ENCODE measurements at places on chromosomes 12 and 14.

GRCh38 chr14:61229475-61229888, 51.7 kb downstream of the TMEM30B start:
- no peak for DNase-seq

GRCh38 chr14:87678624-87679023, 314.4 kb downstream of the GALC start:
- DNase-seq: no peak

DNA sequence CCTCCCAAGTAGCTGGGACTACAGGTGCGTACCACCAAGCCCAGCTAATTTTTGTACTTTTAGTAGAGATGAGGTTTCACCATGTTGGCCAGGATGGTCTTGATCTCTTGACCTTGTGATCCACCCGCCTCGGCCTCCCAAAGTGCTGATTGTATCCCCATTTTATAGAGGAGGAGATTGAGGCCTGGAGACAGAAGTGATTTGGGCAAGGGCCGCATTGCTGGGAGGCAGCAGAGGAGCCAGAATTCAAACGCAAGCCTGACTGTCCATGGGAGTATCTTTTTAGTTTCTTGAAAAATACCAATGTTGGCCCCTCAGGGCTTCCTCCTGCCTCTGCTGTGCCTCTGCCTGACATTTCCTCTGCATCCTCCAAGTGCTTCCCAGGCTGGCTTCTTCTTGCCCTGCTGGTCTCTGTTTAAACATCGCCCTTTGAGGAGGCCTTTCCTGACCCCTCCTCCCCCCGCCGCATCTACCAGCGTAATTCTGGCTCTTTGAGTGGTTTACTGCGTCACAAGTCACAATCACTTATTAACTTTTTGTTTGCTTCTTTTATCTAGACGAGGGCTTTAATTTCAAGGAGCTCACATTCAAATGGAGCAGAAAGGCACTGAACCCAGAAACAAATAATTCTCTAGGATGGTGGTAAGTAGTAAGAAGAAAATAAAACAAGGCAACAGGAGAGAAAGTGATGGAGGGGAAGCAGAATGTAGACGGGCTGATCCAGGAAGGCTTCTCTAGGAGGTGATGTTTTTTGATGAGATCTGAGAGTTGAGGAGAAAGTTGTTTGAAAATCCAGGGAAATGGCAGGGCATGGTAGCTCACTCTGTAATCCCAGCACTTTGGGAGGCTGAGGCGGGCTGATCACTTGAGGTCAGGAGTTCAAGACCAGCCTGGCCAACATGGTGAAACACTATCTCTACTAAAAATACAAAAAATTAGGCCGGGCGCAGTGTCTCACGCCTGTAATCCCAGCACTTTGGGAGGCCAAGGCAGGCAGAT, 91.0 kb upstream of the MED13L start:
- no peak for DNase-seq

- DNase-seq: no peak
These were observed 11.1 kb upstream of the TMTC1 start for GRCh38 chr12:29794862-29795261.

DNA sequence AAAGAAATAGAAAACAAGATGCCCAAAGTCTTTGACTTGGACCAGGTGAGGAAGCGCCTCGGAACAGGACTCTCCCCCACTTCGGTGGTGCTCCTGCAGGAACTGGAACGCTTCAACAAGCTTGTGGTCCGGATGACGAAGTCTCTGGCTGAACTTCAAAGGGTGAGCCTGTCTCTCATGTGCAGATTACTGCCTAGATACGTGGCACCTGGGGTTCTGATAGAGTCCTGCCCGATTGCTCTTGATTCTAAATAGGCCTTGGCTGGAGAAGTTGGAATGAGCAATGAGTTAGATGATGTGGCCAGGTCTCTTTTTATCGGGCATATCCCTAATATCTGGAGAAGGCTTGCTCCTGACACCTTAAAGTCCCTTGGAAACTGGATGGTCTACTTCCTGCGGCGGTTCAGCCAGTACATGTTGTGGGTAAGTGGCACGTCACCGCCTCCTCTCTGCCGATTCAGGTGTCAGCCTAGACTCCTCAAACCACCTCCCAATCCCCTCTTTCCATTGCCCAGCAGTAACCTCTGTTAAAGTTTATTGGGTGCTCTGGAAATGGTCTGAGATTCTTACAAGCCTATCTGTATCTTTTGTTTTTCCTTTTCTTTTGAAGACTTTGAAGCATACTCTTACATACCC, 40.8 kb downstream of the CCDC92 start:
- no peak for DNase-seq

DNA sequence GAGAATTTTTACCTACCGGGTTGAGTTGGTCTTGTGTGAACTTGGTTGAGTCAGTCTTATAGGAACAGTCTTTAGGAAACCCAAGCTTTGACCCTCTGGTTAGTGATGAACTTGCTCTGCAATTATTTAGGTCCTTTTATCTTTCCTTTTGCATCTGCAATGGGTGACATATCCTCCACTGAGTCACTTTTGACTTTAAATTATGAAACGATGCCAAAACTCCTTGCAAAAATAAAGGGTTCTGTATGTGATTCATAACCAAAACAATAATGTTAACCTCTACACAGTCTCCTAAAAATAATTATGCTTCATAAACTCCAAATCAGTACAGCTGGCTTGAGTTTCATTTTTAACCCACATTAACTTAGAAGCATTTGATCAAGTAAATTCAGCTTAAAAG, 979.4 kb downstream of the GALC start:
- DNase-seq: peak; percentile 60

GRCh38 chr12:9856151-9856550, 13.0 kb downstream of the CLEC2B start:
- DNase-seq: no peak

DNA sequence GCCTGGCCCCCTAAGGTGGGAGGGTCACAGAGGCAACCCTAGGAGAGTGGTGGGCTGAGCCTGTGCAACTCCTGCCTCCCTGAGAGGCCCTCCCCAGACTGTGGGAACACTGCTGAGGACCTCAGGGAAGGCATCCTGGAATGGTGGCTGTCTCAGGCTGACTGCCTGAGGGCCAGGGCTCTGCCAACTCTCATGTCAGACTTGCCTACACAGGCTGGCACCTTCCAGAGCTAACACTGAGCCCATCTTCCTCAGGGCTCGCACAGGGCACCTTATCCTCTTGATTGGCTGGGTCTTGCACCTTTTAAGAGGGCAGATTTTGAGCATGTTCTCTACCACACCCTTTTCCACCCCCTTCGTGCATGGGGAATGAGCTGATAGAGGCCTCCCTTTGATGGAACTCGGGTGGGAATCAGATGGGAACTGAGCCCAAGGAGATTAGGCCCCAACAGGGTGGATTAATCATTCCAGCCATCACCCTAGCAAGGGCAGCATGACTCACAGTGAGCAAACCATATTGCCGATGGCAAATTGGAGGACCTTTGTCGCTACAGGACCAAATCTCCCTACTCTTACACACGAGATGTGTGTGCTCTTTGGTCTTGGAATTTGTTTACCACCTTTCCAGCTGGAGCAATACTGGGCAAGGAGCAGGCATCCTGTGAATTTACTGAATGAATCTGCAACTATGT, 702.8 kb downstream of the VRK1 start:
- no peak for DNase-seq

DNA sequence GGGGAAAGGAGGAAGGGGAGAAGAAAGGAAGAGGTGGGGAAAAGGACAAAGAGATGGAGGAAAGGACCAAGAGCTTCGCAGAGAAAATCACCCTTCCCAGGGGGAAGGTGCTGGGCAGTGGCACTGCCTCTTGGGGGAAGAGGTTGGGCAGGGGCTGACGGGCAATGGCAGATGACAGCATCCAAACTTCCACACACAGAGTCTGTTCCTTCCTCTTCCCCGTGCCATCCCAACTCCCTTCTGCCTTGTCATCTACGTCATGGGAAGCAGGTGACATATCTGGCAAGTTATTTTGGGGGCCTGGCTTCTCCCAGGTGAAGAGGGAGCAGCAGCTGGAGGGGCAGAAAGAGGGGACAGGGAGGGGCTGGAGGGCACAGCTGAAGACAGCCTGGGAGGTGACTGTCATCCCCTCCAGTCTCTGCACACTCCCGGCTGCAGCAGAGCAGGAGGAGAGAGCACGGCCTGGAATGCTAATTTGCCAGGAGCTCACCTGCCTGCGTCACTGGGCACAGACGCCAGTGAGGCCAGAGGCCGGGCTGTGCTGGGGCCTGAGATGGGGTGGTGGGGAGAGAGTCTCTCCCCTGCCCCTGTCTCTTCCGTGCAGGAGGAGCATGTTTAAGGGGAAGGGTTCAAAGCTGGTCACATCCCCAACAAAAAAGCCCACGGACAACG, 43.9 kb upstream of the IQSEC3 start:
- DNase-seq: no peak

DNA sequence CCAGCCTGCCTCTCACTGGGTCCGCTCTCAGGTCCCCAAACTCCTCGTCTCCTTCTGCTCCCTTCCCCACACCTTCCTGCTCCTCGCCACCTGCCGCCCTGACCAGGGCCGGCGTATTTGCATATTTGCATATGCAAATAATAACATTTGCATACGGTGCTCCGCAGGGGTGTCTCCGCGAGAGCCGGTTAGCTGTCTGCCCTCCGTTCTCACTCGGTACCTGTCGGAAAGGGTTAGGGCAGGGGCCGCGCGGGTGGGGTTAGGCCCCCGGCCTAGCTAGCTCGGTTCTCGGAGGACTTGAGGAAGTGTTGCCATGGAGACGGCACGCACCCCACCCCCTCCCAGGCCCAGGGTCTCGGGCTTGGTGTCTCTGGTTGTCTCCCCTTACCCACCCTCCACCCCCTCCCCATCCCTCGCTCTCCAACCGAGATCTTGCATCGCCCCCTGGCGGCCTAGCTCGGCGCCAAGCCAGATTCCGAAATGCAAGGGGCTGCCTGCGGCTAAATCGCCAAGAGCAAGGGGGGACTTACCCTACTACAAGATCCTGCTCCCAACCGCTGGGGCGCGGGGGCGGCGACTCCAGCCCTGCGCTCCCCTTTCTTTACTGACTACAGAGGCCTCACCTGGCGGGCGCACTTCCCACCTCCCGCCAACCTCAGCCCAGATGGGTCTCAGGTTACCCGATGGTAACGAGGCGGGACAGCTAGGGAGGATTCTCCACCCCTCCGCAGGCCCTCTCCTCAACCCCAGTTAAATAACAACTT, 8.1 kb downstream of the STAC3 start:
- DNase-seq: no peak

- DNase-seq: no peak
These were observed 32.0 kb downstream of the NRXN3 start for GRCh38 chr14:78202163-78202562.

GRCh38 chr14:74510959-74511409, 17.4 kb downstream of the ISCA2 start:
- no peak for DNase-seq

- DNase-seq: no peak
These were observed 4.9 kb downstream of the PHLDA1 start for GRCh38 chr12:76026643-76027063.

- DNase-seq: no peak
These were observed 76.2 kb downstream of the ETV6 start for GRCh38 chr12:11725686-11726085.

DNA sequence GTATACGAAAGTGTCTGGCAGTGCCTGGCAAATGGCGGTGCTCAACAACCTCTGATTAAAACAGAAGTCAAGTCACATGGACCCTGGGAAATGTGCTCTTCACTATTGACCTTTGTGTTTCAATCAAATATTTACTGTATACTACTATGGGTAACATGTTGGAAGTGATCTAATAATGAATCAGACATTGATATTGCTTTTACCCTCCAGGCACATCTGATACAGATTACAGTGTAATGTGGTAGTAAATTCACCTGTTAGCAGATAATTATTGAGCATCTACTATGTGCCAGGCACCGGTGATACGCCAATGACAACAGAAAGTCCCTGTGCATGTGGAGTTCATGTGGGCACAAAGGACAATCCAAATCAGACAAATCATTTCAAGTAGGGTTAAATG, 63.1 kb downstream of the STON2 start:
- no peak for DNase-seq

- no peak for DNase-seq
These were observed 304.2 kb downstream of the AKAP6 start for GRCh38 chr14:32633224-32633859.

- no peak for DNase-seq
These were observed 20.3 kb downstream of the RHOF start for GRCh38 chr12:121773011-121773777.

DNA sequence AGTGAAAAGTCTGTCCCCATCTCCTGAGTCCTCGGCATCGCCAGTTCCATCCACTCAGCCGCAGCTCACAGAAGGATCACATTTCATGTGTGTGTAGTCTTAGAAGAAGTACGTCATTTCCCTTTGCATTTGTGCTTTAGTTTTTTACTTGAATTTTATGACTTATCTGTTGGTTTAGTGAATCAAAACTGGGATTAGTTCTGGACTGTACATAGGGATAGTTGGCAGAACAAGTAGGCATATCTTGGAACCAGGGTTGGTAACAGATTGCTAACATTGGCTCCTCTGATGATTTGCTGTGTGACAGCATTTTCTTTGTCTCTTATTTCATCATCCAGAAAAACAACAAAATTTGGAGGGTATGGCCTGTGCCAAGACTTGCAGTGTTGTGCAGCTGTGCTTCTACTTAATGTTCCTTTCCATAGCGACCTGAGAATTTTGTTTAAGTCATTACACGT, 69.6 kb upstream of the AEBP2 start:
- DNase-seq: peak; percentile 14

DNA sequence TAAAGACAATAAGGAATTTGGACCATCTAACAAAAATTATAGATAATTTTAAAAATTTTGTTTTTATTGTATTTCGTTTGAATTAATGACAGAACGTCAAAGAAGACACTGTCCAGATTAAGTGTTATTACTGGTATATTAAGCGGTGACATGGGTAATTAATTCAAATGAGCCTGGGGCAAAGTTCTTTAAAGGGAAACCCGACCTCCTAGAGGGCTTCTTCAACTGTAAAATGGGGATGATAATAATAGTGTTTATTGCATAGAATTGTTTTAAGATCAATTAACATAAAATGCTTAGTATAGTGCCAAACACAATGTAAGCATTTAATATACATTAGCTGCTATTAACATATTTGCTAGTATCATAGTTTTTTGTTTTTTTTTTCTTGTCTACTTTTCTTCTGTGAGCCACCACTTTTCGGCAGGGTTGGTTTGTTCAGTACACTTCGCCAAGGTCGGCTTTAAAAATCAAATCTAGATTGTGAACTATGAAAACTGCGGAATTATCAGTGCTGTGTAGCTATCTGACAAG, 514 bp upstream of the LARP4 start:
- DNase-seq: no peak

DNA sequence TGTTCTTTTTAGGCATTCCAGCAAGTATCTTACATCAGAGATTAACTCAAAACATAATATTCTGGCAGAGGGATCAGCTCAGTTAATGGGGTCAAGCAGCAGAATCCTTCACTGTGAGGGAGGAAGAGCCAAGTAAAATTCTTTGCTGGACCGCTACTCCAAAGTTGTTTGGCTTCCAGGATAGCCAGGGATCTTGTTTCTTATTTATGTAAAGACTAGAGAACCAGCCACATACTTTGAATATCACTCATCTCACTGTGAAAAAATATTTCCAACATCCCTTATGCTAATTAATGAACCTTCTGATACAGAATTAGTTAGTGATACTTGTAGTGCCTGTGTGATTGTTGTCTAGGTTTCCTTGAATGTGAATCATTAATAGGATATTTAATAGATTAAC, 94.2 kb downstream of the PLEKHA5 start:
- no peak for DNase-seq

GRCh38 chr14:32303865-32304264, 25.2 kb upstream of the AKAP6 start:
- no peak for DNase-seq
